ENCODE measurements at places on chromosomes 2 and 18.

- no peak overlapping the region for H3K27ac ChIP-seq
- DNase-seq = no peak
- no peaks in the 10 kb centered on the region for H3K27me3 ChIP-seq
- no peak overlapping the region for H3K4me3 ChIP-seq
- H3K36me3 ChIP-seq = no peaks in the 10 kb centered on the region
- no peaks in the 10 kb centered on the region for H3K4me1 ChIP-seq
Observed at GRCh38 chr18:41973983-41974382, 18.9 kb downstream of the PIK3C3 start.

DNA sequence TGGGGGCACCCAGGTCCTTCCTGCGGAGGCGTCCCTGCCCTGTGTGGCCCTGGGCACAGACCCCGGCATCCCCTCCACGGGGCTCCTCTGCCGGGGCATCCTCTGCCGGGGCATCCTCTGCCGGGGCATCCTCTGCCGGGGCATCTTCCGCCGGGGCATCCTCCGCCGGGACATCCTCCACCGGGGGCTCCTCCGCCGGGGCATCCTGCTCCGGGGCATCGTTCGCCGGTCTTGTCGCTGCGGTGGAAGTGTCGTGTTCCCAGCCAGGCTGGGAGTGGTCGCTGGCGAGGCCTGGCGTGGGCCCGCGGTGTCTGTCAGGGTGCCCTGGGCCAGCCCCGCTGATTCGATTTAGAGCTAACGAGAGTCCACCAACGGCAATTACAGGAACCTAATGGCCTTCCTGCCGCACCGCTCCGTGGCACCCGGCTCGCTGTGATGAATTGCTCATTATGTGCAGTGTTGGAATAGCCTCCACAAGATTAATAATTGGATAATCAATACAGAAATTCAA lies 115.1 kb downstream of the NFATC1 start:
- H3K36me3 ChIP-seq = no peaks in the 10 kb centered on the region
- peaks cover 23% of the 10 kb centered on the region for H3K4me1 ChIP-seq
- no peak for DNase-seq
- no peak overlapping the region for H3K27ac ChIP-seq
- H3K27me3 ChIP-seq = no peaks in the 10 kb centered on the region
- no peak overlapping the region for H3K4me3 ChIP-seq

DNA sequence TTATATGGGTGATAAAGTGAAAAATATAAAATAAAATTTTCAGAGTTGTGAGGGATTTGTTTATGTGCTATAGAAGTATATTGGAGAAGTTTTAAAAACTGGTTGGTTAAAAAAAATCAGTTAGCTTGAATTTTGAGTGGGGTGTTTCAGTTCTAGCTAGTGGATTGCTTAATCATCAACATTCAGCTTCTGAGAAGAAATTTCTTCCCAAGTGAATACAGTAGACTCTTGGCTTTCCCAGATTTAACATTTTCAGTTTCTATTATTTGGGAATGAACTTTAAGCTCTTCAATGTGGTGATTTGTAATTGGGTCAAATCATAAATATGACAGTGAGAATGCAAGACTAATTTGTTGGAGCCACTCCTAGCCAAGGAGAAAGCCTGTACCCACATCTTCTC lies 120.8 kb downstream of the PLCL1 start:
- H3K36me3 ChIP-seq = no peaks in the 10 kb centered on the region
- H3K27me3 ChIP-seq = no peaks in the 10 kb centered on the region
- H3K4me1 ChIP-seq = no peaks in the 10 kb centered on the region
- no peak overlapping the region for H3K27ac ChIP-seq

GRCh38 chr2:166841679-166842078 lies 46.6 kb upstream of the XIRP2 start:
- no peaks in the 10 kb centered on the region for H3K4me1 ChIP-seq
- H3K27me3 ChIP-seq = no peaks in the 10 kb centered on the region
- DNase-seq = no peak
- H3K4me3 ChIP-seq = no peak overlapping the region
- no peaks in the 10 kb centered on the region for H3K36me3 ChIP-seq
- H3K27ac ChIP-seq = no peak overlapping the region

- no peak overlapping the region for H3K27ac ChIP-seq
- DNase-seq = no peak
- H3K27me3 ChIP-seq = peaks cover 4% of the 10 kb centered on the region
- H3K4me1 ChIP-seq = no peaks in the 10 kb centered on the region
Observed at GRCh38 chr2:45177870-45178269, 168.6 kb upstream of the SIX2 start.

DNA sequence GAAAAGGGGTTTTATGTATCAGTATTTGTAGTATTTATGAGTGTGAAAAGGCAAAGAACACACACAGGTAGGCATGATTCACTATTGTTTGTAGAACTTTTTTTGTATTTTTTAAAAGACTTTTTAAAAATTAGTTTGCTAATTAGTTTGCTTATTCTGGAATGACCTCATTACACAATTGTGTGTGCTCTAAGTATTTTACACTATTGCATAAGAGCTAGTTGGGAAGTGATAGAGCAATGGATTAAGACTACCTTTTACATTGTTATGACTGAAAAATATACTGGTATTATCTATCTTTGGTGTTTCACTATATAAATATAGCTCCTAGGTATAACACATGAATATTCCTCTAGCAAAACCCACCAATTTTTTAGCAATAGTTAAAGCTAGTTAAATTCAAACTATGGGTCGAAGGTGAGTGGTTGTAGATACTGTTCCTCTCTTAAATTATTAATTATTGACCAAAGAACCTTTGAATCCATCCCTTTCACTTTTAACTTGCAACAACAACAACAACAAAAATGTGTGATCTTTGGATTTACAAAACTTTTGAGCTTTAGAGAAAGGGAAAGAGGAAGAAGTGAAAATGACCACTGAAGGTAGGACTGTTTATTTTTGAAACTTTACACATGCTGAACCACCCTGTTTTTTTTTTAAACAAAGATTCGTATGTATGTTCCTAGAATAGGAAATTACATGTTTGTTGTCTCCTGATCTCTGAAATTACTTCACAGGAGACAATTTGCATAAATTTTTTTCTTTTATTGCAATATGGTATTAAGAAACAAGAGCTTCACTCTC lies 18.7 kb downstream of the ITPRID2 start:
- DNase-seq = no peak
- H3K27me3 ChIP-seq = no peaks in the 10 kb centered on the region
- H3K27ac ChIP-seq = no peak overlapping the region
- no peaks in the 10 kb centered on the region for H3K4me1 ChIP-seq
- peaks cover 27% of the 10 kb centered on the region for H3K36me3 ChIP-seq

DNA sequence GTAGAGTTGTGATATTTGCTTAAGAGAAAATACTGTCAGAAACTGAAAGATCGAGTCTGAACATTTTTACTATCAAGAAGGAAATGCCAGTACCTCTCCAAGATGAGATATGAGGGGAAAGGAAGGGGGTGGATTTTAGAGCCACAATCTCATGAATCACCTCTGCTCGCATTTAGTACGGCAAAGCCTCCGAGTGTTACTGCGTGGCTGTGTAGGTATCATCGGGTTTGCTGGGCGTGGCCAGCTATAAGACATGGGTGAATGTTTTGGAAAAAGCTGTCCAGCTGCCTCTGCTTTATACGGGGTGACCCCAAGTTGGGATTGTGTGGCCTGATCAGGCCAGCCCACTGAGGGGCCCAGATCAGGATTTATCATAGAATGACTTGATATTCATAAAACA lies 826.4 kb downstream of the SOCS6 start:
- H3K4me3 ChIP-seq = no peak overlapping the region
- DNase-seq = no peak
- no peaks in the 10 kb centered on the region for H3K36me3 ChIP-seq
- H3K27ac ChIP-seq = no peak overlapping the region
- H3K4me1 ChIP-seq = no peaks in the 10 kb centered on the region

GRCh38 chr2:19358242-19359020 lies at the start of gene OSR1:
Gene OSR1 (minus strand): TSS chr2:19358623. CDS start chr2:19353805, 4,818 bp downstream.
- H3K27ac ChIP-seq = peak within 1 kb of the TSS; percentile 18
- DNase-seq = no peak
- H3K36me3 ChIP-seq = no peaks in the 10 kb centered on the region
- peak within 1 kb of the TSS; percentile 55 for H3K4me3 ChIP-seq

DNA sequence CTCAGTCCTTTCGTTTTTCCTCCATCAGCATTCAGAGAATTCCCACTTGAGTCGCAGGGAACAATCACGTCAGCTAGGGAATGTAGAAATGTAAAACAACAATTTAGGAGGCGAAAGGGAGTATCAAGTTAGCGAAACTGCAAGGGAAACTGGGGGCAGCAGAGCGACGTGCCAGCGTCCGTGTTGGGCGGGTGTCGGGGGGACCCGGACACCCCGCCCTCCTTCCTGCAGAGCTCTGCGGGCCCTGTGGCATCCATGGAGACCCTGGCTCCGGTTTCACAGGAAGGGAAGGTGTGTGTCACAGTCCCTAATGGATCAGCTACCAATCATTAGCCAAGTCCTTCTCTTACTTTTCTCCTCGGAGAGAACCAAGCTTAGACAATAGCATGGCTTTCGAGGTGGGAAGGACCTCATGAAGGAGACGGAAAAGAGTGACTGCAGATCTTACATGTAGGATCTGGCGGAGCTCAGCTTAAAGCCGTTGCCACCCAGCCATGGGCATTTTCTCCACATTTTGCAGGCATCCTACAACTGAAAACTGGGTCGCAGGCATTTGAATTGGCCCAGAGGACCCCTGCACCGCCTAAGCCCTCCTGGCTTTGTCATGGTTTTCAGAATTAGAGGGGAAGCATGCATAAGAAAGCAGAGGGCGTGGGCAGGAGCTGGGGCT lies 33.7 kb downstream of the SOX11 start:
- H3K36me3 ChIP-seq = no peaks in the 10 kb centered on the region
- H3K4me1 ChIP-seq = no peaks in the 10 kb centered on the region
- no peak for DNase-seq
- no peak overlapping the region for H3K27ac ChIP-seq
- H3K27me3 ChIP-seq = no peaks in the 10 kb centered on the region
- H3K4me3 ChIP-seq = peak overlapping the region; percentile 15

- DNase-seq = no peak
- no peaks in the 10 kb centered on the region for H3K36me3 ChIP-seq
- H3K4me1 ChIP-seq = no peaks in the 10 kb centered on the region
- no peak overlapping the region for H3K4me3 ChIP-seq
- H3K27ac ChIP-seq = no peak overlapping the region
Observed at GRCh38 chr2:60612033-60612432, 58.6 kb upstream of the BCL11A start.

- no peak overlapping the region for H3K4me3 ChIP-seq
- no peak for DNase-seq
- H3K27me3 ChIP-seq = no peaks in the 10 kb centered on the region
- H3K4me1 ChIP-seq = peaks cover 13% of the 10 kb centered on the region
Observed at GRCh38 chr2:46145840-46146239, 151.4 kb upstream of the EPAS1 start.

DNA sequence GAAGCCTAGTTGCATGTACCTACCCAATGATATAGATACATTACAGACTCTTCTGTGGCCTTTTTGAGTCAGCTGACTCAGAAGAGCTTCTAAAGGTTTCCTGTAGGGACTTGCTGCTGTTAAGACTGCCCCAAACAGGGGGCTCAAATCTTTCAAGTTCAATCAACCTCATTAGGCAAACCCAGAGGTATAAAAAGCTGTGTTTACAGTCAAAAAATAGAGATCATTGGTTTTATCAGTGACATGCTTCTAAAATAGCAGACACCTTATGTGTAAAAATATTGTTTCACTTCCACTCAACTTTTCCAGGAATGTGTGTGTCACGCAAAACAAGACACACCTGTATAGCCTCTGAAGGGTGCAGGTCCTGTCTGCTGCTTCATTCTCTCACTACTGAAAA lies 624.3 kb upstream of the FANCL start:
- H3K36me3 ChIP-seq = no peaks in the 10 kb centered on the region
- no peak overlapping the region for H3K27ac ChIP-seq
- H3K4me1 ChIP-seq = no peaks in the 10 kb centered on the region
- no peak for DNase-seq

- no peak overlapping the region for H3K4me3 ChIP-seq
- H3K27ac ChIP-seq = peak overlapping the region; percentile 33
- no peaks in the 10 kb centered on the region for H3K36me3 ChIP-seq
Observed at GRCh38 chr2:46174345-46175170, 122.6 kb upstream of the EPAS1 start.

- H3K27me3 ChIP-seq = no peaks in the 10 kb centered on the region
- H3K27ac ChIP-seq = no peak overlapping the region
- no peaks in the 10 kb centered on the region for H3K4me1 ChIP-seq
- no peak overlapping the region for H3K4me3 ChIP-seq
- DNase-seq = no peak
Observed at GRCh38 chr2:226213717-226214116, 585.9 kb downstream of the IRS1 start.

DNA sequence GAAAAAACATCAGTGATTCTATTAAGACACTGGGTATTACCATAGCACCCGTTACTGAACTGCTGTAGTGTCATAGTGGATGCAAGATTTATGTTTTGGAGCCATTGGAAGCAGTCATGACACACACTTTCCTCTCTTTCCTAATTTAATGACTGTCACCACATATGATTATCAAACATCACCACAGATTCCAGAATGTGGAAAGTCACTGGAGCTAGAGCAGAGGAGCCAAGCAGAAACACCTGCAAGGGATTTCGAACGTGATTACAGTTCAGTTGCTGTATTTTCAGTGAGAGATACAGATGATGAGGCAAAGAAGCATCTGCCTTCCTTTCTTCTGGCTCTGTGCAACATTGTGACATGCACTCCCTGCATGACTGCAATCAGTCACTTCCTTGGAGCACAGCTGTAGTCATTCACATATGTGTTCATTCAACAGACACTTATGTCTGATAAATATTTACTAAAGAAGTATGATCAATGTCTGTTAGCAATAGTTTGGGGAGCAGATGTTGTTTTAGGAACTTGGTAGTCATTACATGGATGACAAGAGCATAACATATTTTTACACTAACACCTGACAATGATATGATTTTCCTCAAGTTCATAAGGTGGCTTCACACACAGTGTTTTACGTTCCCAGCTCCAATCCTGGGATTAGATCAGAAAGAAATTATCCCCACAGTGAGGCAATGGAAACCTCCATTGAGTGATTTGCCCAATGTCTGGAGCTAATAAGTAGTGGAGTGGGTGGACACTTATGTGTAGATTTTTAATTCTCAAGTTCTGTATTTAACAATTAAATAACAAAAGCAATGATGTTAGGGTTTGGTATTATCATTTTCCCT lies 416.6 kb downstream of the PLCL1 start:
- H3K4me3 ChIP-seq = no peak overlapping the region
- H3K36me3 ChIP-seq = no peaks in the 10 kb centered on the region
- H3K27me3 ChIP-seq = no peaks in the 10 kb centered on the region
- DNase-seq = no peak
- H3K4me1 ChIP-seq = no peaks in the 10 kb centered on the region
- no peak overlapping the region for H3K27ac ChIP-seq

GRCh38 chr2:144971786-144972335 lies 451.9 kb upstream of the ZEB2 start:
- no peak for DNase-seq
- H3K4me1 ChIP-seq = no peaks in the 10 kb centered on the region
- no peak overlapping the region for H3K4me3 ChIP-seq
- no peaks in the 10 kb centered on the region for H3K36me3 ChIP-seq
- no peaks in the 10 kb centered on the region for H3K27me3 ChIP-seq

- no peaks in the 10 kb centered on the region for H3K4me1 ChIP-seq
- no peaks in the 10 kb centered on the region for H3K36me3 ChIP-seq
- no peaks in the 10 kb centered on the region for H3K27me3 ChIP-seq
- no peak overlapping the region for H3K4me3 ChIP-seq
- DNase-seq = no peak
- H3K27ac ChIP-seq = peak overlapping the region; percentile 25
Observed at GRCh38 chr2:144704709-144705095, 184.8 kb upstream of the ZEB2 start.

- H3K4me1 ChIP-seq = no peaks in the 10 kb centered on the region
- no peak overlapping the region for H3K4me3 ChIP-seq
- no peak overlapping the region for H3K27ac ChIP-seq
- no peaks in the 10 kb centered on the region for H3K27me3 ChIP-seq
- no peak for DNase-seq
Observed at GRCh38 chr18:24388957-24389356, 8.7 kb downstream of the OSBPL1A start.

Data from tibial nerve (tissue), 4 donors.